Inflammatory macrophage treated with lipopolysaccharide for 1 hour (primary cell): ENCODE measurements at places on chromosomes 5 and 9.

DNA sequence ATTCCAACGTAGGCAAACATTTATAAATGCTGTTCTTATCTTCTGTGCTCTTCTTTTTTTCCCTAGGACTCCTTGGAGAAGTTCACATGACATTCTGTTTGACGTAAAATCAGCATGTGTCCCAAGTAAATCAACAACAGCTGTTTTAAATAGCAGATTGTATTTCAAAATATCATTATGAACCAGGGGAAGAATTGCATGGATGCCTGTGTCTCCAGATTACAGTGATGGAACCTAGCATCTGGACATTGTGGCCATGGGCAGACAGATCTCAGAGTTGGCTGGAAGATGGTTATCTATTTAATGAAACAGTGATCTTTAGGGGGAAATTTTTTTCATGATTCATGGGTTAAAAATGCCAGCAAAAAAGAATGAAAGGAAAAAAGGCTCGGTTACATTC, 222.0 kb downstream of the MAN2A1 start:
- DNase-seq = no peak

DNA sequence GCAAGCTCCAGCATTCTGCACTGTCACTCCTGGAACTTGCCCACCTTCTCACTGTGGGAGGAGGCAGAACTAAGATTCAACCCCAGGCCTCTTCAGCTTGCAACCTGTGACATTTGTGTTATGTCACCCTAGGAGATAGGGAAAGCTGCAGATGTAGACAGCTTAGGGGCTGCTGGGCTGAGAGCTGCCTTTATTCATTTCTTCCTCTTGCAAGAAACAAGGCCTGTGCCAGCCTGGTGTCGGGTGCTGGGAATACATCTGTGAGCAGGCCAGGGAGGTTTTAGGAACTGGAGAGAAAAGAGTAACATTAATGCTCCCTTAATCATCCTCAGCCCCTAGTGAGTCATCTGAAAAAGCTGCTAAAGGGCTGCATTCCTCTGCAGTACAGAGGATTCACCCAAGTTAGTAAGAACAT, 101.8 kb downstream of the FGF18 start:
- DNase-seq = peak; percentile 13

DNA sequence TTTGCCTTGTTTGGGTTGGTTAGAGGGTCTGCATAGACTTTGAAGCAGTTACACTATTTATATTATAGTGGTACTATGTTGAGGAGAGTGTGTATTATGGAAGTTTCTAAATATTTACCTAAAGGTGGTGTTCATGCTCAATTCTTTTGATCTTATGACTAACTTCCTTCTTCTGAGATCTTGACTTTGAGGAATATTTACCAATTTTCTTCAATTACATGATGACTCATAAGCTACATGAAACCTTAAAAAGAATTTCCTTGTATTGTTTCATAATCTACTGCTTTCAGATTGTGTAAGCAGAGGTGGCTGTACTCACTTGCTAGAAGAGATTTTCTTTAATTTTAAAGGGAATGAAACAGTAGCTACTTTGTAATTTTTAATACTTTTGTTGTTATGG, 276.1 kb downstream of the TAF11L14 start:
- peak; percentile 91 for DNase-seq

- DNase-seq = no peak
These were observed 315.3 kb upstream of the CD180 start for GRCh38 chr5:67511911-67512310.

GRCh38 chr9:130579738-130580463, 524 bp downstream of the FUBP3 start:
- DNase-seq = no peak

GRCh38 chr5:153463806-153464205, 26.7 kb upstream of the GRIA1 start:
- no peak for DNase-seq

GRCh38 chr5:138336952-138337684, 948 bp upstream of the FAM53C start:
- peak; percentile 96 for DNase-seq

- no peak for DNase-seq
These were observed 2.9 kb downstream of the SLC45A2 start for GRCh38 chr5:33981408-33982162.

- peak; percentile 55 for DNase-seq
These were observed 226.6 kb downstream of the SNX18 start for GRCh38 chr5:54743997-54744788.

DNA sequence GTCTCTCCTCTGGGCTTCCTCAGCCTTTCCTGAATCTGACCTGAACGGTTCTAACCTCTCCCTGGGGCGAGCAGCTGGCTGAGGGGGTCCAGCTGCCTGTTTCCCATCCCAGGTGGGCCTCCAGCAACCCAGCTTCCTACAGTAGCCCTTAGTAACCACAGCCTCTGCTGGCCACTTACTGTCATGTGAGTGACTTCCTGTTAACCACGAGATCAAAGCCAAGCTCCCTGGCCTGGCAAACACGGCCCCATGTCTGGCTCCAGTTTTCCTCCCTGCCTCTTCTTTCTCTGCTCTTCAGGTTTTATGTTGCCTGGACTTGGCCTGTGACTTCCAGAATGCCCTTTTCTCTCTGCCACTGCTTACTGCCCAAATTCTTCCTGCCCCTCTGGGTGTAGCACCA, 47.2 kb upstream of the DAB2IP start:
- DNase-seq = peak; percentile 45

DNA sequence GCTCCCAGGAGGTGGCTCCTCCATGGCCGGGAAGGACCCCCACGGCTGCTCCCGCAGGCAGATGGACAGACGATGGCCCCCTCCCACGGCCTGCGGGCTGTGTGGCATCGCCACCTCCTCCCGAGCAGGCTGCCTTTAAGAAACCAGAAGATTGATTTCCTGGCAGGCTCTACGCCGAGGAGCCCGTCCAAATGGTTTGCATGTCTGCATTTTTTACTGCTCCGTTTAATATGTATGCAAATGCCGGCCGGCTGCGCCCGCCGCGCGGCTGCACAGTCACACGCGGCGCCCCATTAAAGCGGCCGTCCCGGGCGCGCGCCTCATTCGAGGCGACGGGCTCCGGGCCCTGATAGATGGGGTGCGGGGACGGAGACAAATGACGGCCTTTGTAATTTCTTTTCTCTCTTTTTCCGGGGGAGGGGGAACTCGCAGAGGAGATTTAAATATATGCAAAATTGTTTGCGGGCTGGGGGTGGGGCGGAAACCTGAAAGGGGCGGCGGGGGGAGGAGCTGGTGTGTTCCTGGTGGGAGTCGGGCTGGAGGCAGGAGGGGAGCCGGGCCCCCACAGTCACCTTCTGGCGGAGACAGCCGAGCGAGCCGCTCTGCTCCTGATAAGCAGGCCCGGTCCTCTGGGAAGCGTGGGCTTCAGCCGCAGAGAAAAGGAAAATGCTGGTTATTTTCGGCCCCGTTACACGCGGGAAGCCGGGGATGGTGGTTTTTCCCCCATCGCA, 158.7 kb upstream of the IER5L start:
- peak; percentile 40 for DNase-seq

DNA sequence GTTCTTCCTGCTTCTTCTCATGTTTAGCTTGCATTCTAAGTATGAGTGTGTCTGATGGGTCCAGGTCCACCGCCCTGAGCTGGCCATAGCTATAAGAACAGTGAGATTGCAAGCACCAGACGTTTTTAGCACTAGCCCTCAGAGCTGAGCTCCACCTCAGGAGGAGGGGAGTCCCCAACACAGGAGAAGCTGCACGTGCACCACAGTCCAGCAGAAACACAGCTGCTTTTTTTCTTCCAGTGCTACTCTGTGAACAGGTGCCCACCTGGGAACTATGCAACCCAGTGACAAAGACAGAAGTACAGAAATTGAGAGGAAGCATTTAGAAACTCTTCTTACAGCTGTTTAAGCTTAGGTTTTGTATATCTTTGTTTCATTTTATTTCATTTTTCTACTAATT, 299.4 kb downstream of the MARCHF11 start:
- DNase-seq = no peak

DNA sequence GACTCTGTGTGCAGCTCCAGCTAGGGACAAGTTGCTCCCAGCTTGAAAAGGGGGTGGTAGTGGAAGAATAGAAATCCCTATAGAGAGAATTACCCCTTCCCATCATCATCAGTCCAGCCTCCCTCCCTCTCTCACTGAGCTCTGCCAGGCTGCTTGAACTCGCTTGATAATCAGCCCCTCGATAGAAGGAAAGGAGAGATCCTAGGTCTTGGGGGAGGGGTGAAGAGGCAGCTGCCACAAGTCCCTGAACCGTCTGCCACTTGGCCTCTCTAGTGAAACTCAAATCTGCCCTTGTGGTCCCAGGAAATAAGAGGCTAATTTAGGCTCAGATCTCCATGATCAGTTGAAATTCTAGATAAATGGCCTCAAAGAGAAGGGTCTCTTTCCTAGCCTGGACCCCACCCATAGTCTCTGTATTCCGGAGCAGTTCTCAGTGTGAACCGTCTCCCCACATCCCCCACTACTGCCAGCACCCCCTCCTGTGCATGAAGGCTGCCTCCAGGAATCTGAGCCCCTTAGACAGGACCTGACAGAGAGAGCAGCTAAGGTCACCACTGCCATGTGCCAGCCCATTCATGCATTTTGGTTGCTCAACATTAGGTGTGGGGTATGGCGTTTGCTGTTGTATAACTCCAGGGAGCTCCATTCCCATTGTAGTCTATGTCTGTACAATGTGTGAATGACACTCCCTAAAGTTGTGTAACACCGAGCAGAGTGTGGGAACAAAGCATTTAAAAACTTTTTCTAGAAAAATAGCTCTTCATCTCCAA, 5.5 kb downstream of the DNAJB5 start:
- peak; percentile 11 for DNase-seq

- DNase-seq = no peak
These were observed 115.6 kb downstream of the TTC39B start for GRCh38 chr9:15191378-15191777.

DNA sequence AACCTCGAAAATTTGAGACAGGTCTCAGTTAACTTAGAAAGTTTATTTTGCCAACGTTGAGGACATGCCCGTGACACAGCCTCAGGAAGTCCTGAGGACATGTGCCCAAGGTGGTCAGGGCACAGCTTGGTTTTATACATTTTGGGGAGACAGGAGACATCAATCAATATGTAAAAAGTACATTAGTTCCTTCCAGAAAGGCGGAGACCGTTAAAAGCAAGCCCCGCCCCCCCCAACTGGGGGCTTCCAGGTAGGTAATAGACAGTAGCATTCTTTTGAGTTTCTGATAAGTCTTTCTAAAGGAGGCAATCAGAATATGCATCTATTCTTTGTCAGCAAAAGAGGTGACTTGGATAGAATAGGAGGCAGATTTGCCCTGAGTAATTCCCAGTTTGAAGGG, 599 bp upstream of the MOCS2 start:
- DNase-seq = no peak

GRCh38 chr5:1540166-1540565, 16.4 kb upstream of the LPCAT1 start:
- no peak for DNase-seq
